ENCODE measurements at places on chromosomes 4 and X. TPM values are rescaled to one million over a fixed set of nuclear protein-coding genes. Genes with fewer than 3 reads are reported as not detected.

DNA sequence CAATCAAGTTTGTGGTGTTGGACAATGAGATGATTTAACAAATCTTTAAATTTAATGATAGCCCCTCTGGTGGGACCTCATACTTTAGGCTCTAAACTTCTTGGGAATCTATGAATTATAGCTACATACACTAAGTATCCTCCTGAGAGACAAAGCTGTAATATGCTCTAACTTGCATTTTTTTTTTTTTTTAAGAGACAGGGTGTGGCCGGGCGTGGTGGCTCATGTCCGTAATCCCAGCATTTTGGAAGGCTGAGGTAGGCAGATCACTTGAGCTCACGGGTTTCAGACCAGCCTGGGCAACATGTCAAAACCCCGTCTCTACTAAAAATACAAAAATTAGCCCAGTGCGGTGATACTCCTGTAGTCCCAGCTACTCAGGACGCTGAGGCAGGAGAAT is 23.3 kb upstream of the COQ2 start:
- no peaks in the 10 kb centered on the region for H3K36me3 ChIP-seq
- no peaks in the 10 kb centered on the region for H3K4me1 ChIP-seq
- DNase-seq, result no peak
- no peak overlapping the region for H3K4me3 ChIP-seq

DNA sequence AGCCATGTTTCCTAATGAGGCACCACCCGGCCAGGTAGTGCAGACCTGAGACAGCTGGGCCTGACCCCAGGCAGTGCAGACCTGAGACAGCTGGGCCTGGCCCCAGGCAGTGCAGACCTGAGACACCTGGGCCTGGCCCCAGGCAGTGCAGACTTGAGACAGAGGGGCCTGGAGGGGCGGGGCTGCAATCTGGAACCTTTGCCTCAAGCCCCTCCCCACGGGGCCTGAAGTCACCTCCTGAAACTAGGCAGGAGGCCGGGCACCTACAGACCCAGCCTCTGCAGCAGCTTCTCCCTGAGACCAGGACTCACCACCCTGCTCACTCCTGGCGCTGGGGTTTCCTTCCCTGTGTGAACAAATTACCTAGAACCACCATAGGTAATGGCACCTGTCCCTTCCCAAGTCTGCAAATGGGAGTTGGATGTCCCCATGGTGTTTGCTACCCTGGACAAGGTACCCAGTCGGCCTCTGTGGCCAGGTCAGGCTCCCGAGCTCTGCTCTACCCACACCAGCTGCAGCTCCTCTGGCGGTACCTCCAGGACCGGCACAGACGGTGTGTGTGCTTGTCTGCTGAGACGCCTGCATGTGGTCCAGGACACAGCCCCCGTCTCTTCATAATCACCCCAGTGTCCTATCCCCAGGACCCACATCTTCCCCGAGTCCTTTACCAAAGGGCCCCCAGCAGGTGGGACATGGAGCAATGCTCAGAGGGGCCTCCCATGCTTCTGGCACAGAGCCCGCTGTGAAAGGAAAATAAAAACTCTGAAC is 53.1 kb upstream of the C4orf50 start:
- no peaks in the 10 kb centered on the region for H3K27me3 ChIP-seq
- H3K36me3 ChIP-seq, result no peaks in the 10 kb centered on the region
- peak; percentile 53 for DNase-seq
- no peak overlapping the region for H3K4me3 ChIP-seq
- H3K4me1 ChIP-seq, result peaks cover 11% of the 10 kb centered on the region

Gene CHRNA9
- total RNA-seq, result 1.5 TPM

DNA sequence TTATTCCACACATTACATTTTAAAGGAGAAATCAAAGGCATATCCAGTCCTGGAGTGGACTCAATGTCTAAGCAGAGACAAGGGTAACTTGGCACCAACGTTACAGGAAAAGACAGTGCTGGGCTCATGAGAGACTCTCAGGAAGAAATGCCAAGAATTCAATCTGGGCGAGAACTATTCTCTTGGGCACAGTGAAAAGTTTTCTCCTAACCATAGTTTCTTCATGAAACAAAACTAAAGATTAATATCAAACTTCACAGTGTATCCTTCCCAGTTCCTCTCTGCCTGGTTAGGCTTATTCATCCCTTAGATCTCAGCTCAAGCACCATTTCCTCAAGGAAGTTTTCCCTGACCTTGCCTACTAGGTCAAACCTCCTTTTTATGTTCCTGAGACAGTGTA is 109.4 kb upstream of the TLL1 start:
- DNase-seq, result no peak
- no peak overlapping the region for H3K4me3 ChIP-seq
- H3K36me3 ChIP-seq, result no peaks in the 10 kb centered on the region
- no peaks in the 10 kb centered on the region for H3K4me1 ChIP-seq
- no peaks in the 10 kb centered on the region for H3K27me3 ChIP-seq
- H3K27ac ChIP-seq, result no peak overlapping the region

Gene TBC1D8B
- total RNA-seq, result 7.8 TPM

- no peaks in the 10 kb centered on the region for H3K27me3 ChIP-seq
- DNase-seq, result no peak
- H3K36me3 ChIP-seq, result no peaks in the 10 kb centered on the region
- no peak overlapping the region for H3K27ac ChIP-seq
- no peaks in the 10 kb centered on the region for H3K4me1 ChIP-seq
These were observed 48.1 kb upstream of the UGT2B15 start for GRCh38 chr4:68718447-68719074.

Gene CHST7
- 14.1 TPM for total RNA-seq

DNA sequence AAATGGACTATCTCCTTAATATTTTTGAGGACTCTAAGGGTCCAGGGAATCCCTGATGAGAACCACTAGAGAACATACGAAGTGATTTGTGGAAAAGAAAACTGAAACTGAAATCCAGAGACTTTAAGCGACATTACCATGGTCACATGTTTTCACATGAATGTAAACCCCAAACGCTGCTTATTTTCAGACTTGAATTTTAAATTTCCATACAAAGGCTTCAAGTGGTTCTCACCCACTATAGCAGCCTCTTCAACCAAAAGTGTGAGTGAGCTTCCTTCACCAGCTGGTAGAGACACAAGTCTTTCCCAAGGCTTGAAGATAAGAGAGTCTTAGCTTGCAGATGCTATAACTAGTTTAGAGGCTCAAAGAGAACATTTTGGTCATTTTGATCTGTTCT is 232.7 kb downstream of the MGST2 start:
- no peaks in the 10 kb centered on the region for H3K27me3 ChIP-seq
- H3K4me1 ChIP-seq, result peaks cover 3% of the 10 kb centered on the region
- no peak for DNase-seq

DNA sequence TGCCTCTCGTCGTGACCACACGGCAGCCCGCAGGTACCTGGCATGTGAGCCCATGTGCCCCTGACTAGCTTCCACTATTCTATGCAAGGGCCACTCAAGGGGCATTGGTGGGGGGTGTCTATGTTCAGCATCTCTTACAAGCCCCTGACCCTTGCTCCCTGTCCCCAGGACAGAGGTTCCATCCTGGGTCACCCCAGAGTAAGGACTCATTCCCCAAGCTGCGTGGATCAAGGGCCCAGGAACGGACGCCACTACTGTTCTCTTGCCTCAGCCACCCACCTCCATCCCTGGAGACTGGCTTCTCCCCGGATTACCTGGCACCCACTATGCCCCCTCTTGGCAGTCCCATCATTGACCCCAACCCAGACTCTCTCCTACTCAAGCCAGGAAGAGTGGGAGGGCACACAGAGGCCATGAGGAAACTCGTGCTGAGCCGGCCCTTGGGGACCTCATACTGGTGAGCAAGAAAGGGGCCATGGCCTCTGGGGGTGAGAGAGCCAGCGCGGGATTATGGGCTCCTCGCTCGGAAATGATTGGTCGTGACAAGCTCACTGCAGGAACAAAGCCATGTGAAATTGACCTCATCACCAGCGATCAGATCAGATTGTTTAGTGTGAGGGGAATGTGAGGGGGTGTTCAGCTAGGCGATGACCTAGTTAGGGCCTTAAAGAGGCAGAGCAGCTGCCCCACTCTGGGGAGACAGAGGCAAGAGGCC is 50.1 kb upstream of the PJA1 start:
- DNase-seq, result no peak
- H3K4me1 ChIP-seq, result peaks cover 5% of the 10 kb centered on the region
- peaks cover 2% of the 10 kb centered on the region for H3K27me3 ChIP-seq
- no peak overlapping the region for H3K27ac ChIP-seq
- no peaks in the 10 kb centered on the region for H3K36me3 ChIP-seq

- no peaks in the 10 kb centered on the region for H3K27me3 ChIP-seq
- H3K4me3 ChIP-seq, result no peak overlapping the region
- H3K36me3 ChIP-seq, result no peaks in the 10 kb centered on the region
- H3K27ac ChIP-seq, result no peak overlapping the region
- no peaks in the 10 kb centered on the region for H3K4me1 ChIP-seq
- DNase-seq, result no peak
These were observed 328.5 kb upstream of the FGF16 start for GRCh38 chrX:77118686-77119085.

Gene PDE5A
- total RNA-seq, result 29.5 TPM

Gene FOXO4
- total RNA-seq, result 54.8 TPM

- no peaks in the 10 kb centered on the region for H3K4me1 ChIP-seq
- no peaks in the 10 kb centered on the region for H3K27me3 ChIP-seq
- no peak overlapping the region for H3K27ac ChIP-seq
- H3K36me3 ChIP-seq, result no peaks in the 10 kb centered on the region
These were observed 17.6 kb downstream of the PIR start for GRCh38 chrX:15475486-15475885.

Gene TMSB15C
- total RNA-seq, result 2.6 TPM

Gene CBR4
- 29.5 TPM for total RNA-seq

Gene DRD5
- total RNA-seq, result not detected

DNA sequence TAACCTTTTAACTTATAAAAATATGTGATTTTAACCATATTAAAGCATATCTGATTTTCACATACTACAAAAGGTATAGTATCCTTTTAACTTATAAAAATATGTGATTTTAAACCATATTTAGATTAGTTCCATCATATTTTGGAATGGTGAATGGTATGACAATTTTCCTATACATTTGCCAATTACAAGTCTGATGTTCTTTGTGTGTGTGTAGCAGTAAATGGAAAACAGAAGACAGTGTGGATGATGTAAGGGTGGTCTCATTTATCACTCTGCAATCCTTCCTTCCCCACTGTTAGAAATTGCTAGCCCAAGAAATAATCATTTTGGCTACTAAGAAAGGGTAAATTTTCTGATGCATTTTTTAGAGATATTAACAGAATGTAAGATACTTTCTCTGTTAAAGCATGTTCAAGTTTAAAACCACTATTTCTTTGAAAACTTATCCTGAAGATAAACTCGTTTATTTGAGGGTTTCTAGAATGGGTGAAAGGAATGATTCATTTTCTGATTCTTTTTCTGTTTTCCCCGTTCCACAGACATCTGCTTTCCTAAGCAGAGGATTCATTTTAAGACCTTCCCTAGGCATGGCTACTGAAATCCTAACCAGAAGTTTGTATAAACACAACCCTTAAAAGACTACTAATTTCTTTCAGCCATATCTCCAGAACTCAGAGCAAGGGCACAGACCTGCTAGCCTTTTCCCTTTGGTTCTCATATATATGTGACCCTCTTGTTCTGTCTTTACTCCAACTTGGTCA is 21.0 kb downstream of the NUDT6 start:
- no peaks in the 10 kb centered on the region for H3K36me3 ChIP-seq
- DNase-seq, result no peak
- H3K27ac ChIP-seq, result no peak overlapping the region
- H3K4me3 ChIP-seq, result no peak overlapping the region
- H3K27me3 ChIP-seq, result no peaks in the 10 kb centered on the region

DNA sequence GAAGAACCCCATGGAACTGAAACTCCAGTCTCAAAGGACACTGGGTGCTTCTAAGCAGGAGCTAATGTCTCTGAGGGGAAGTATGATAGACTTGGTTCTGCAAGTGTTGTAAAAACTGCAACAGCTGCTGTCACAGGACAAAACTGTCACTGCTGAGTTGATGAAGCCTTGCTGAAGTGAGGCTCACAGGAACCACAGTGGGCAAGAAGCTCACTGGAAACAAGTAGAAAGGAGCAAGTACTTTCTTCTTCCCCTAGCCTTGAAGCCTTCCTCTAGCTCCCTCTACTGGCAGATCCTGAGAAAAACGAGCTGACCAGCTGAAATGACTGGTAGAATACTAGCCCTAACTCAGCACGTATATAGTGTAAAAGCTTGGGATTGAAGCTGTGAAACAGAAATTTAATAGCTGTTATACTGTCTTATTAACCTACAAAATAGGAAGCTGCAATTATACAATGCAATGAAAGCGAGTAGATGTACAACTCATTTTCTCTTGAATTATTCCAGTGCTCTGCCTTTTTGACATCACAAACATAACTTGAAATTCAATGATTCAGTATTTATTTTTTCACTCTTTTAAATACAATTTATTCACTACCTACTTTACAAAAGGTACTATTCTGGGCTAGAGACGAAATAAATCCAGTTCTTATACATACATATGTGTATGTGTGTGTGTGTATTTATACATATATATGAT is 91.4 kb downstream of the GABRB1 start:
- no peaks in the 10 kb centered on the region for H3K36me3 ChIP-seq
- no peaks in the 10 kb centered on the region for H3K4me1 ChIP-seq
- H3K27me3 ChIP-seq, result no peaks in the 10 kb centered on the region
- no peak overlapping the region for H3K4me3 ChIP-seq
- H3K27ac ChIP-seq, result no peak overlapping the region

DNA sequence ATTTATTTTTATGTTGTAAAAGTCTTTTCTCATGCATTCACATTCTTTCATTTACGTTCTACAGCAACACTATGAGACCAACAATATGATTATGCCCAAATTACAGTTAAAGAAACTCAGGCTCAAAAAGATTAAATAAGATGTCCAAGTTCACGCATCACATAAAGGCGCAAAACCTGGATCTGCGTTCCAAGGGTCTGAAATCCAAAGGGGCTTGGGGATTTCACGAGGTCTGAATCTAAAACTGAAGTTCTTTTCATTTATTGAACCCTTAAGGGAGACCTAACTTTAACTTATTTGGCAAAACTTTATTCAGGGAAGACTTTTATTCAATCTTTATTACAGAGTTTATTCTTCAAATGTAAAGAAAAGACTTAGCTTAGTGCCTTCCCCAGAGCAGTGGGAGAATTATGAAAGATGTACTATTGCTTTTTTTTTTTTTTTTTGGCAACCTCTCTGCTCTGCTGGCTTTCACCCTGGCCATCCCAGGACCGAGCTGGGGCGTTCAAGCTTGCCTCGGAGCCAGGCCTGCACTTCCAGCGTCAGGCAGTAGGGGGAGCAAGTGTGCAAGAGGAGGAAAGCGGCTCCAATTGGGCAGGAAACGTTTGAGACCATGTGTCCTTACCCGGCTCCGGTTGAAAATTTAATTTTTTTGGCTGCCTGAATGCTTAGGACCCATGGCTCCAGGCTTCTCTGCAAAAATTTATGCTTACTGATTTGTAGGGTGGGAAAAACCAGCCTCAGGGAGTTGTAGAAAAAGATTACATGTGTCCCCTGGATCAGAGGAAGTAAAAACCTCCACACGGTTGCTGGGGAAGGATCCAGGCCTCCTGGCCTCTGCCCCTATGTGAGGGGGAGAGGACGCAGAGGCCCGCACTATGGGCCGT is 344.3 kb upstream of the KLF3 start:
- no peaks in the 10 kb centered on the region for H3K27me3 ChIP-seq
- DNase-seq, result peak; percentile 100
- H3K36me3 ChIP-seq, result no peaks in the 10 kb centered on the region
- no peaks in the 10 kb centered on the region for H3K4me1 ChIP-seq

All from H1 (cell line).